Activated CD4-positive, CD25-positive, alpha-beta regulatory T cell (primary cell): ENCODE measurements at places on chromosomes 6 and 20.

- no peak for DNase-seq
Observed at GRCh38 chr6:104483225-104483834, 376.4 kb downstream of the HACE1 start.

DNA sequence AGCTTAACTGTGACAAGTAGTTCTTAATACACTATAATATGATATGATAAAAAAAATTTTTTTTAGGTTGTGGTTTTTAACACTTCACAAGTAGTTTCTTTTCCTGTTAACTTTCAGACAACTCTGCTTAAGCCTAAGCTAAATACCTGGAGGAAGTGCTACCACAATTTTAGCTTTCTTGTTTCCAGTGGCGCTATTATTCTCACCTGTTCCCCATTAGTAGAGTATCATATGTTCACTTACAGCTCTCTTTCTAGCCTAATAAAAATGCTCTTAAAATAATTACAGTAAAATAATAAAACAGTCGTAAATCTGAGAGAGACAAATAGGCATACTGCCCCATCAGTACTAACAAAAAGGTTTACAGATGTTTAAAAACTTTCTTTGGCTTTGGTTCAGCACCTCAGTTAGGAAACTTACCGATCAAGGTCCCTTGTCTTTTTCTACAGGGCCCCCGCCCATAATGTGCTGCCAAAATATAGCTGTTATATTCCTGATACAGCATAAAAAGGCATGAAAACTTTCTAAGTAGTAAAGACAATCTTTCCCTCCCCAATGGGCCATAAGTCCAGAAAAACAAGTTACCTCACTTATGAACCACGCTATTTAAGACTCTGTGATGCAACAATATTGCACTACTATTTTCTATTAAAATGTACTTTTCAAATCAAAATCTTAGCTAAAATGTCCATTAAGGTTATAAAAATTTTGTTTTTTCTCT, 57.9 kb downstream of the SESN1 start:
- DNase-seq: no peak

DNA sequence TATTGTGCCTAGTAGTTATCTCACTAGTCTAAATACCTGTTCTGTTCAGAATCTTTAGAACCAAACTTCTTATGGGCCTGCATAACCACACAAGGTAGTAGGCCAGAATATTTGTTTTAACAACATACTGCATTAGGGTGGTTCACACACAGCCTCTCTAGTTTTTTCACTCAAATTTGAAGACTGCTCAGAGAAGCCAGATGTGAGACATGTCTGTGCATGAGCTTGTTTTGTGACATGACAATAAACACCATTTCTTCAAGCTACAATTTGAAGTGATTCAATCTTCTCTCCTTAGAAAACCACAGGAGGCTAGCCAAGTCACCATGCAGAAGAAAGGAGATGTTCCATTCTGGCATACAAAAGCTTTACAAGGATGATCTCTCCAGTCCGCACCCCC, 135.6 kb downstream of the MMS22L start:
- DNase-seq: no peak

DNA sequence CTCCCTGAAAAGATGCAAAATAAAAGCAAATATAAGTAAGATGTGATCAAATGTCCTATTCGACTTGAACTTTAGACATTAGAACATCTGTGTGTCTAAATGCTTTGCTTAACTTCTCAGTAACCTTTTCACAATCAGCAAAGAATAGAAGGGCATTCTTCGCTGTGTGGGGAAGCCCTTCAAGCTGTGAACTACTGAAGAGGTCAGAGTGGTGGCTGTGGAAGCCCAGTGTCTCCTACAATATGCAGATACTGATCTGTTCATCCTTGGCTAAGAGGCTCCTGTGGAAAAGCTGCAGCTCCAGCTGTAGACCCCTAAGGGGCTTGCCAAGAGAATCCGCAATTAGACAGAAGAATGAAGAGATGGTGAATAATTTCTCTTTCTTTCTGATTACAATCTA, 400.3 kb upstream of the SASH1 start:
- no peak for DNase-seq

- DNase-seq: no peak
Observed at GRCh38 chr6:144849920-144850319, 564.8 kb downstream of the UTRN start.

GRCh38 chr6:56744528-56744927, 101.8 kb upstream of the DST start:
- DNase-seq: no peak

- DNase-seq: no peak
Observed at GRCh38 chr6:28789553-28790083, 134.2 kb downstream of the TRIM27 start.

DNA sequence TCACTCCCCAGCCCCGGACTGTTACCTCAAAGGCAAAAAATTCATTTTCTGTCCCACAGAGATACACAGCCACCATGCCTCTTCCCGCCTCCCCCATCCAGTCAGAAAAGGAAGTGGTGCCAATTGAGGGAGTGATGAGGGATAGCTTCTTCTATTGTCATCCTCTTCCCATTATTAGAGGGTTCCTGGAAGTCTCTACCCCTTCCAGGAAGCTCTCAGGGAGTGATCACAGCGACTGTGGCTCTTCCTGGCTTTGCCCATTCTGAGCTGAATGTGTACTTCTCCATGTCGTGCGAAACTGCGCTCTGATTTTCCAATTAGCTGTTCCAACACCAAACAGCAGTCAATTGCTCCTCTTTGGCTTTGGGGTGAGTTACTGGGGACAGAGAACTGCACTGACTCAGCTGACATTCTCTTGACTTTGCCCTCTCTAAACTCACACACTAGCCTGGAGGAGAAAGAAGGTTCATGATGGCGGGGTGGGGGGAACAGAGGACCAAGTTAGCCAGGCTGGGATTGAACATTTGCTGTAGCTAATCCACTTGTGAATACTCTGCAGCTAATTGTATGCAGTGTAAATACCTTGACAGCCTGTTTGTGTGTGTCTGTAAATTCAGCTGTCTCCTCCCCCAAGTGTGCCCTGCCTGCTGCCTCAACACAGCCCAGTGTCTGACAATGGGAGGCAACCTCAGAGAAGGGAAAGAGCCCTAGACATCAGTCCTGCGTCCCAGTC, 2.4 kb upstream of the MDGA1 start:
- DNase-seq: no peak

DNA sequence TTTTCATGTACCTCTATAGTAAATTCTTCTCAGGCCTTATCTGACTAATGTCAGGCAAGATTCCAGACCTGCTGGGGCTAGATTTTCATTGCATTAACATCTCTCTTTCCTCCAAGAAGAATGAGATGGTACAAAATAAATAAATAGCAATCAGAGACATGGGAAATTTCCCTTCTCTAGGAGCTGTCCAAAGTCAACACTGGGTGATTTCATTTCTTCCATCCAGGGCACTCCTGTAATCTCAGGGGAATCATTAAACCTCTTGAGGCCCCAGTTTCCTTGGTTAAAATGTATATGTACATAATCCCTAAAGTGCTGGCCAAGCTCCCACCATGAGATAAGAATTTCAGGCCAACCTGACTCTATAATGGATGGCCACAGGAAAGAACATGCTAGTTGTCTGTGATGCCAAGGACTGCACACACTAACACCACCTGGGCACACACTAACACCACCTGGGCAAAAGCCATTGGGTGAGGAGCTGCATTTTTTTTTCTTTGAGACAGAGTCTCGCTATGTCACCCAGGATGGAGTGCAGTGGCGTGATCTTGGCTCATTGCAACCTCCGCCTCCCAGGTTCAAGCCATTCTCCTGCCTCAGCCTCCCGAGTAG, 912 bp downstream of the IL17F start:
- DNase-seq: no peak

GRCh38 chr20:54618412-54618811, 143.0 kb downstream of the DOK5 start:
- no peak for DNase-seq

- DNase-seq: no peak
Observed at GRCh38 chr6:165098165-165098564, 211.2 kb downstream of the C6orf118 start.

GRCh38 chr6:84953111-84953755, 188.8 kb upstream of the TBX18 start:
- no peak for DNase-seq

DNA sequence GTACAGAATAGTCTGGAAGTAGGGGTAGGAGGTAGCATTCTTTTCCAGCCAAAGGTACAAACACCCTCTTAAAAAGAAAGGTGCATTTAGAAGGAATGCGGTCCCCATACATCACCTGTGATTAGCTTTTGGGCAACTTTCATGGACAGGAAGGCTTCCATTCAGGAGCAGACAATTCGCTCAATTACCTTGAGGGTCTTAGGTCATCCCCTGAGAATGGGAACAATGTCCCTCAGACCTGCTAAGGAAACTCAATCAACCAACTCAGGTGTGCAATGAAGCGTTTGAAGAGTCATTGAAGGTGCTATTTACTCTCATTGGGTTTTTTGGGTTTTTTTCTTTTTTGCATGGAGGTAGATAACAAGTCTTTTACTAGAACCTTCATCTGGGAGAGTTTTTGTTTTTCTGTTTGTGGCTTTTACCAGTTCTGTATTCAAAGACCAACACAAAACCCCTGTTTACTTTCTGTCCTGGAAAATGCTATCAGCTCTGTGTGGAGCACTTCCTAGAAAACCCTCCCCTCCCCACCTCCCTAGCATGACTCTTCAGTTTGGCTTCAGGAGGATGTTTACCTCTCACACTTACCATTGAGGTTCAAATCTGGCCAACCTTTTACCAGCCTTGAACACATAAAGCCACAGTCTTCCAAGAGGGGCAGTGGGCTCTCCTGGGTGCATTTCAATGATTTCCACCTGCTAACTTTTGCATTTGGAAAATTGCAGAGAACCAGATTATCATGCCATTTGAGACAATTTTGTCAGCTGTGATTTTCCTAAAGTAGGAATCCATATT, 271.2 kb upstream of the PRDM1 start:
- no peak for DNase-seq

DNA sequence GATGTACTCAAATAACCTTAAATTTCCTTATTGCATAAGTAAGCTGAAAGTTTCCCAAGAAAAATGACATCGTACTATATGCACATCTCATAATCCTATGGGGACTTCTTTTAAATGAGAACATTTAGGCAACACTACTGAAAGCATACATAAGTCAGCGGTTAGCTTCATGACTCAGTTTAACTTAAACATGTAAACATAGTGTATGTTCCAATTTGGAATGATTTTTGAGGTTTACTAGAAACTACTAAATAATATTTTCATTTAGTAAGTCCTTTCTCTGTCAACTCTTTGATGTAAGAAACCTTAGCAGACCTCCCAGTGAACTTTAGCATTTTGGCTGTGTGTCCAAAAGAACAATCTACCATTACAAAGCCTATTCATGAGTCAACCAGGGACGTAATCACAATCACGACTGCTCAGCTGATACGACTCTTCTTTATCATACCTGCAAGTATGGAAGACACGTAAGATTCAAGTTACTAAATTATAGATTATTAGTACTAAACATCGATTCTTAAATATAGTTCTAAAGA, 19.3 kb downstream of the HIVEP2 start:
- DNase-seq: no peak

DNA sequence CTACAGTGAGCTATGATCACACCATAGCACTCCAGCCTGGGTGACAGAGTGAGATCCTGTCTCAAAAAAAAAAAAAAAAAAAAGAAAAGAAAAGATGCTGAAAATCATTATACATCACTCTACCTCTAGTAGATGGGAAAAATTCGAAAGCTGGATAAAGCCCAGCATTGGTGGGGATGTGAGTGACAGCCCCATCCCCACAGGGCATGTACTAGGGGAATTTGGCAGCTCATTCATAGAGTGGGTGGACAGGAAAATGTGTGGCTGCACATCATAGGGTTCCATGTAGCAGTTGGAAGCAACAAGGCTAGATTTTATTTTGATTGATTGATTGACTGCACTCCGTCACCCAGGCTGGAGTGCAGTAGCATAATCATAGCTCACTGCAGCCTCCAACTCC, 42.0 kb downstream of the MRPL14 start:
- no peak for DNase-seq

- DNase-seq: no peak
Observed at GRCh38 chr6:163188746-163189145, 225.8 kb upstream of the QKI start.

- DNase-seq: no peak
Observed at GRCh38 chr20:62901891-62902290, 24.4 kb downstream of the DIDO1 start.

- no peak for DNase-seq
Observed at GRCh38 chr6:52221302-52221701, 23.0 kb downstream of the IL17F start.

GRCh38 chr6:90004511-90004910, 110.2 kb downstream of the GJA10 start:
- no peak for DNase-seq

GRCh38 chr6:146938266-146938665, 266.0 kb upstream of the STXBP5 start:
- DNase-seq: no peak

- DNase-seq: no peak
Observed at GRCh38 chr20:10239954-10240353, 21.3 kb downstream of the SNAP25 start.

GRCh38 chr6:108524528-108525248, 36.0 kb upstream of the FOXO3 start:
- no peak for DNase-seq

DNA sequence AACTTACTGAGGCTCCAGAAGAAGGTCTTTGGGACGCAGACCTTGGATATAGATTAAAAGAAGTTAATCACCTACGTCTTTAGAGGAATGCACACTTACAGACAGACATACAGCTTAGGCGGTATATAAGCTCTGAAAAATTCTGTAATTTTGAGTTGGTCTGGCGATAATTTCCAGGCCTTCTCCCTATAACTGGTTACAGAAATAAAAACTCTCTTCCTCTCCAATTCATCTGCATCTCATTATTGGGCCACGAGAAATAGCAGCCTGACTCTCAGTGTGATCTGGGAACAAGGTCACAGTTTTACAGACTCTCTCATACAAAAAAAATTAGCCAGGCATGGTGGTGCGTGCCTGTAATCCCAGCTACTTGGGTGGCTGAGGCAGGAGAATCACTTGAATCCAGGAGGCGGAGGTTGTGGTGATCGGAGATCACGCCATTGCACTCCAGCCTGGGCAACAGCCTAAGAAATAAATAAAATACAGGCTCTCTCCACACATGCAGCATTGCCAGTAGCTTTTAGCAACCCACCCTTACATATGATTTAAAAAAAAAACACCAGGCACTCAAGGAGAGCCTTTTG, 4.7 kb downstream of the ZBTB24 start:
- no peak for DNase-seq

- DNase-seq: no peak
Observed at GRCh38 chr20:33995053-33995831, 1.5 kb downstream of the RALY start.

- no peak for DNase-seq
Observed at GRCh38 chr6:79557673-79558467, 20.6 kb upstream of the LCA5 start.

DNA sequence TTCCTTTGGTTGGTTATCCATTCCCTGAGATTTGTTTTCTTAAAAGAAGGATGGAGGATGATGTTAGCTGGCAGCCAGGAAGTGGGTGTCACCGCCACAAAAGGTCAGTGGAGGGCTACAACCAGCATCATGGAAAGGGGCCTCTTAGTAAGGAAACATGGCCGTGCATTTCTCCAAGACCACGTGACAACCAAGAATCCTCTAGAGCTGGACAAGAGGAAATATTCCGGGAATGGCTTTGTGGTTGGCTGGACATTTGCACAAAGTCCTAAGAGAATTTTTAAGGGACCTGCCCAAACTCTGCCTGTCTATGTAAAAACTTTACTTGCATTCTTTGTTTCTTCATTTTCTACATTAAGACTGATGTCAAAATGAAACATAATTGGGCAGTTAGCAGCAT, 399.9 kb upstream of the MARCKS start:
- DNase-seq: no peak
